RWPE1 (cell line): ENCODE measurements at places on chromosomes 3 and 15.

- DNase-seq = no peak
Measured at GRCh38 chr15:65336493-65337435, 32.3 kb downstream of the RNU5B-1 start.

GRCh38 chr15:63330926-63331325 is 50.7 kb downstream of the CA12 start:
- no peak for DNase-seq

- DNase-seq = peak; percentile 45
Measured at GRCh38 chr3:192816351-192816750, 89.0 kb upstream of the FGF12 start.

DNA sequence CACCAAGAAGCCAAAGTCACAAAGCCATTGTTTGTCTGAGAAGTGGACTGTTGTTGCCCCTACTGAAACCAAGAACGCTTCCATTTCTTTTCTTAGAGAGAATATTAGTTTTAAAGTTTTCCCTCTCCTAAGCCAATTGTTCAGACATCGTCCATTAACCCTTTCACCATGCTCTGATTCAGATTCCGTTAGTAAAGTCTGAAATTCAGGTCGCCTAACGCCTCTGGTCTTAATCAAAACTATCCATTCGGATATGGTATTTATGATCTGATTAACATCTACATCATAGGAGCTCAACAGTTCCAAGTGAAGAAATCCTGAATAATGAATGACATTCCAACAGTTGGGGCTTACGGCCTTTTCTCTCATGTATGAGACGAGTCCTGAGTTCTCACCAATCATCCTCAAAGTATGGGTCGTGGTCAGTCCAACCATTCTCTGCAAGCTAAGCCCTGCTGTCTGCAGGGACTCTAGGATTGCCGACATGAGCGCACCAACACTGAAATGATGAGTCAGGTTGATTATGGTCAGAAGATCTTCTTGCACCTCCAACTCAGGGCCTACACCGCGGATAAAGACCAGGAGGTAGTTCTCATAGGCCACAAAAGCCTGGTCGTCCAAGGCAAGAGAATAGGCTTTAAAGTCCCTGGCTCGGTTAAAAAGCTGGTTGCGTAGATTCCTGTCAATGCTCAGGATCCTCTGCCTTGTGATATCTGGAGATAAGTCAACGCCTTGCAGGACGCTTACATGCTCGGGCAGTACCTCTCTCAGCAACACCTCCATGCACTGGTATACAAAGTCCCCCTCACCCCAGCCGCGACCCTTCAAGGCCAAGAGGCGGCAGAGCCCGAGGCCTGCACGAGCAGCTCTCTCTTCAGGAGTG is 767 bp downstream of the EPM2AIP1 start:
- DNase-seq = peak; percentile 5

GRCh38 chr15:32855942-32856341 is 138.1 kb downstream of the GREM1 start:
- DNase-seq = peak; percentile 81

- no peak for DNase-seq
Measured at GRCh38 chr3:164418414-164418813, 659.9 kb downstream of the SI start.

DNA sequence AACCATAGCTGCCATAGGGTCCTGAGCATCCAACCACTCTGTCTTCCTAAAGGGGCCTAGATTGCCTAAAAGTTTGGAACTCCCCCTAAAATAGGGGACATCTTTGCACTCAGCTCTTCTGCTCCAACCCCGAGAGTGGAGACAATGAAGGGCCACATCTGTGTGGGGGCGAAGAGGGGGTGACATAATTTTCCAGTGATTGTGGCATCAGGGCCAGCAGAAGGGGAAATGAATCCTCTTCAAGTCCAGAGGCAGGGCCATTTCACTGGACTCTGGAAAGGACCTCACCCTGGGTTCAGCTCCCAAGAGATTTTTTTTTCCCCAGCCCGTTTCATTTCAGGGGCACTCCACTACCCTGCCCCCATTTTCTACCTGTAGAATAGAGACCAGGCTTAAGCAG is 4.6 kb upstream of the ANKRD63 start:
- DNase-seq = no peak

DNA sequence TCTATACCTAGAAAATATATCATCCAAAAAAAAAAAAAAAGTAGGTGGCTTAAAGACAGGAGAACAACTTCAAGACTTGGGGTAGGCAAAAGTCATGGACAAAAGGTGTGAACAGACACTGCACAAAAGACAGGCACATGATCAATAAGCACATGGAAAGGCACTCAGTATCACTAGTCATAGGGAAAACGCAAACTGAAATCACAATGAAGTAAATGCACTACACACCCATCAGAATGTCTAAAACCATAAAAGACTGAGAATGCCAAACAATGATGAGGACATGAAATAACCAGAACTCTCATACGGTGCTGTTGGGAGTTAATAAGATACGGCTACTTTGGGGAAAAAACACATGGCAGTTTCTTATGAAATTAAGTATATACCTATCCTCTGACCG is 40.0 kb downstream of the CHSY1 start:
- no peak for DNase-seq

DNA sequence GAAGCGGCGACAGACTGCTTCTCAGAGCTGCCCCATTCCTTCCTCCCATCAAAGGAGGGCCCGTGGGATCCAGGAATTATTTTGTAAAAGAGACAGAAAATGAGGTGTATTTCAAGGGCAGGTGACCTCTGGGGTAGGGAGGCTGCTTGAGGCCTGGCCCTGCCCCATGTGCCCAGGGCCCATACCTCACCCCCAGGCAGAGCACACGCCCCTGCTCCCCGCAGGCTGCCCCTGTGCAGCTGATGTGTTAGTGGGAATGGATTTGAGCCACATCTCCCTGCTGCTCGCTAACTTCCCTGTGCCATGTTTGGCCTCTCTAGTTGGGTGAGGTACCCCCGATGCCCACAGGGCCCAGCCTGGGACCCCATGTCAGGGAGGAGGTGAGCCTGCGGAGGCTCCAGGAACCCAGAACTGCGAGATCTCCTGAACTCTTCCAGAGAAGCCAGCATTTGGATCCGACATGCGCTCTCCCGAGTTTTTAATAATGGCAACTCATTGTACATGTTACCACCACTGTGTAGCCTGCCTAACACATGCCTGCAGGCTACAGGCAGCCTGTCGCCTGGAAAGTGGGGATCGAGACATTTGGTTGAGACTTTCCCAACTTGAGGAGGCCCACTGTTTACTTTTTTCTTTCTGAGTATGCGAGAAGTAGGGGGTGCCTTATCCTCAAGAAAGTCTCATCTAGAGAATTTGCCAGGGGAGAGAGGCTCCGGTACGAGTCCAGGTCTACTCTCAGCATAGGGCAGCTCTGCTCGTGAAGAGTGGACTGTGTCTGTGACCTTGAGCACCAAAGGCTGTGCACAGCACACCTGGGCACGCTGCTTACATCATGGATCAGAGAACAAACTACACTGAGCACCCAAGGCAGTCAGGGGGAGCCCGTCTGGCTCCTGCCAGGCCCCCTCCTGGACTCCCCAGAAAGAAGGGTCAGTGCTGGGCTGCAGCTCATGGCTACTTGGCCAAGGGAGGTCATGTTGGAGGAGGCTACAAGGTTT is 36.1 kb downstream of the PCSK6 start:
- no peak for DNase-seq

GRCh38 chr3:87798567-87798947 is 260.2 kb downstream of the CGGBP1 start:
- no peak for DNase-seq

GRCh38 chr15:78059110-78059839 is 18.2 kb downstream of the TBC1D2B start:
- no peak for DNase-seq

- no peak for DNase-seq
Measured at GRCh38 chr15:57005244-57005643, 86.8 kb downstream of the TCF12 start.

GRCh38 chr3:192835818-192836815 is 81.5 kb downstream of the MB21D2 start:
- no peak for DNase-seq

GRCh38 chr15:96403071-96403470 is 72.6 kb downstream of the NR2F2 start:
- DNase-seq = no peak

DNA sequence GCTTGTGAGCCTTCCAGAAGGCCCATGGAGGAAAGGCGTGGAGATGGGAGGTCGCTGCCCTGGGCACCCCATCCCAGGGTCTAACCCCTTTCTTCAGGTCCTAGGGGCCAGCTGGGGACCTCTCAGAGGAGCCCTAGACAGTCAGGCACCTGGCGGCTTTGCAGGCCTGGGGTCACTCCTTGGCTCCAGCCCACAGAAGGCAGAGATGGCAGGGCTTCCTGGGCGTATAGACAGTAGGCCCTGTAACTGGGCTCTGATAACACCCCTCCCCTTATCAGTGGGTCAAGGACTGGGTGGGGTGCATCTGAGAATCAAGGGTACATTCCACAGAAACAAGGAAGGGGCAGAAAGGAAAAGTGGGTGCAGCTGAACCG is 16.7 kb downstream of the ZDHHC19 start:
- DNase-seq = no peak

DNA sequence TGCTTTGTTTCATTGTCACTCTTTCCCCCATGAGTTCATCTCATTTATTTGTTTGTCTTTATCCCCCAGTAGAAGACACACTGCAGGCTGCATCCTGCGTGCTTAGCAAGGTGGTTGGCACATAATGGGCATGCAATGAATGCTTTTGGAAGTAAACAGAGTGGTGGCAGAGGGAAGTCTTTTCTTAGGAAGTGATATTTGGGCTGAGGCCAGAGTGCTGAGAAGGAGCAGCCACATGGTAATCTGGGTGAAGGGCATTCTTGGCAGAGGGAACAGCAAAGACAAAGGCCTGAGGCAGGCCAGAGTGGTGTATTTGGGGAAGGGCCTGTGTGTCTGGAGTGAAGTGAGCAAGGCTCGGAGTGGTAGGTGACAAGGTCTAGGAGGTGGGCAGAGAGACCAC is 17.7 kb upstream of the ADAMTS7 start:
- DNase-seq = no peak

GRCh38 chr15:100783291-100783690 is 96.3 kb upstream of the ALDH1A3 start:
- no peak for DNase-seq

DNA sequence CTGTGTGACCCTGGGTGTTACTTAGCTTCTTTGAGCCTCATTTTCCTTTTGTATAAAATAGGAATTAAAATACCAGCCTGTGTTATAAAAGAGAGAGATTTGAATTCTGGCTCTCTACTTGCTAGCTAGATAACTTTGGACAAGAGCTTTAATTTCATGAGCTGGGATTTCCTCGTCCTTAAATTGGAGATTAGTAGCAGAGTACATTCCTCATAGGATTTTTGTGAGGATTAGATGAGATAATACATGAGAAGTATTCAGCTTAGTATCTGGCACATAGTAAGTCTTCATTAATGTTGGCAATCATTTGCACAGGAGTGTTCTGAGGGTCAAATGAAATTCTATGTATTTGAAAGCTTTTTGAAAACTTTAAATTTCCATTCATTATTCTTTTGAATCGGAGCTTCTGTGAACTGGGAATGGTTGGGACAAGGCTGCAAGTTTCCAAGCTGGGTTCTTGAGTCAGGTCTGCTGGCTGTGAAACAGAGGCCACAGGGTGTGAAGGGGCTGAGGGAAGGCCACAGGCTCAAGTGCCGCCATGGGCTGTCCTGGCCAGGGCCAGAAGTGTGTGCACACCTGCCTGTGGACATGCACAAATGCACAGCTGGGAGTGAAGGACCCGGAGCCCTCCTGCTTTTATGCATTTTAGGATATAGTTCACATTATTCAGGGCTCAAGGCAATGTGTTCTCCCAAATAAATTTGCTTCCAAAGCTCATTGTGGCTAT is 17.2 kb downstream of the ALPK3 start:
- DNase-seq = no peak

DNA sequence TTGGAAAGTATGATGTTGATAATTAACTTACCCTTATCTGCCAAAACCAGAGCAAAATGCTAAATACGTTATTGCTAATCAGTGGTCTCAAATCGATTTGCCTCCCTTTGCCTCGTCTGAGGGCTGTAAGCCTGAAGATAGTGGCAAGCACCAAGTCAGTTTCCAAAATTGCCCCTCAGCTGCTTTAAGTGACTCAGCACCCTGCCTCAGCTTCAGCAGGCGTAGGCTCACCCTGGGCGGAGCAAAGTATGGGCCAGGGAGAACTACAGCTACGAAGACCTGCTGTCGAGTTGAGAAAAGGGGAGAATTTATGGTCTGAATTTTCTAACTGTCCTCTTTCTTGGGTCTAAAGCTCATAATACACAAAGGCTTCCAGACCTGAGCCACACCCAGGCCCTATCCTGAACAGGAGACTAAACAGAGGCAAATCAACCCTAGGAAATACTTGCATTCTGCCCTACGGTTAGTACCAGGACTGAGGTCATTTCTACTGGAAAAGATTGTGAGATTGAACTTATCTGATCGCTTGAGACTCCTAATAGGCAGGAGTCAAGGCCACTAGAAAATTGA is 59.7 kb downstream of the DCUN1D1 start:
- no peak for DNase-seq

DNA sequence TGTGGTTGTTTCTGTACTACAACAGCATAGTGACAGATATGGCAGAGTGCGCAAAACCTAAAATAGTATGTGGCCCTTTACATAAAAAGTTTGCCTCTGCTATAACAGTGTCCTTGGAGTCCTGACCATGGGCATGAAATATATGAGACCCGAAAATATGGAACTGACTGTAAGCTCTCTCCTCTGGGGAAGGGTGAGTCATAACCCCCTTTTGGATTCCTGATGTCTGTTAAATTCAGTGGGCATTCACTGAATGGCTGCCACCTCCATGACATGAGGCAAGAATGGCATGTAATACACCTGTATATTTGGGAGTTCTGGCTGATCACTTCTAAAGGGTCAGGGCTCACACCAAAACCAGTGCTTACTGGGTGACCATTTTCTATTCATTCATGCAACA is 6.1 kb downstream of the TBC1D2B start:
- no peak for DNase-seq

DNA sequence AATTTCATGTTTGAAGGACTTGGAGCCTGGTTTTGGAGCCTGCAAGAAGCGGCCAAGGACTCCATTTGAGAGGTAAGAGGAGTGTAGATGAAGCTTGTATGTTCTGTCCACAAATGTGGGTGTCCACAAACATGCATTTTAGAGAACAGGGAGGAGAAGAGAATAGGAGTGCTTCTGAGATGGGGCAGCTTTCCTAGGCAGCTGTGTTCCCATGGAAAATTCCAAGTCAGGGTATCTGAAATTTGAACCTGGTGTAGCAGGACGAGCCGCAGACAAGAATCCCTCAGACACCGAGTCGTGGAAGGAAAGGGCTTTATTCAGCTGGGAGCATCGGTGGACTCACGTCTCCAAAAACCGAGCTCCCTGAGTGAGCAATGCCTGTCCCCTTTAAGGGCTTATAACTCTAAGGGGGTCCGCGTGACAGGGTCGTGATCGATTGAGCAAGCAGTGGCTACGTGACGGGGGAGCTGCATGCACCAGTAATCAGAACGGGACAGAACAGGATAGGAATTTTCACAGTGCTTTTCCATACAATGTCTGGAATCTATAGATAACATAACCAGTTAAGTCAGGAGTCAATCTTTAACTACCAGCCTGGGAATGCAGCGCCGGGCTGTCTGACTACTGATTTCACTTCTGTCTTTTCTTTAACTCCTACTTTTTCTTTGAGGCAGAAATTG is 71.4 kb upstream of the WDR72 start:
- no peak for DNase-seq

GRCh38 chr15:60476713-60477112 is 2.2 kb downstream of the ICE2 start:
- DNase-seq = no peak

- DNase-seq = no peak
Measured at GRCh38 chr3:52682016-52682415, 3.7 kb downstream of the PBRM1 start.
